ENCODE measurements at places on chromosomes 4 and X.

DNA sequence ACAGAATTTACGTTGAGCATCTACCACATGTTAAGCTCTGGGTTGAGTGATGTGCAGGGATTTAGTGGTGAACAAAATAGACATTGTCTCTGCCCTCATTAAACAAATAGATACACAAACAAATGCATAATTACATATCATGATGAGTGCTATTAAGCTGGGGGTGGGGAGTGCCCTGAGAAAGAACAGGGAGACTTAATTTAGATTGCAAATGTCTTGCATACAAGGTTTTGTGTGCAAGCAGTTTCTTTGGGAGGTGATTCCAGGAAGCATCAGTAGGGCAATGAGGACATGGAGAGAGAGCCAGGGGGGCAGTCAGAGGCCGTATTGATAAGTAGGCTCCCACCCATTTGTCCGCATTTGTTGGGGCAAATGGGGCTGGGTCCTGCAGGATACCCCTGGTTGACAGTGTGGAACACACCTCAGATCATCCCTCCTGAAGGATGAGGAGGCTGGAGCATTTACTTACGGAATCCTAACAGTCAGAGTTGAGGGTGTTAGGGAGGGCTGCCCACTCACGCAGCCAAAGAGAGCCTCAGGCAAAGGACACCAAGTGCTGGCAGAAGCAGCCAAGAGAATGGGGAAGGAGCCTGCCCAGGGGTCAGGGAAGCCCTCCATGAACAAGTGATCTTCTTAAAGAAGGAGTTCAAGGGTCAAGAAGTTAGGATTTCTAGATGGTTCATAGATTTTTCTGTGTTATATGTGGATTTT, 245.9 kb downstream of the BCOR start:
- no peak for DNase-seq

DNA sequence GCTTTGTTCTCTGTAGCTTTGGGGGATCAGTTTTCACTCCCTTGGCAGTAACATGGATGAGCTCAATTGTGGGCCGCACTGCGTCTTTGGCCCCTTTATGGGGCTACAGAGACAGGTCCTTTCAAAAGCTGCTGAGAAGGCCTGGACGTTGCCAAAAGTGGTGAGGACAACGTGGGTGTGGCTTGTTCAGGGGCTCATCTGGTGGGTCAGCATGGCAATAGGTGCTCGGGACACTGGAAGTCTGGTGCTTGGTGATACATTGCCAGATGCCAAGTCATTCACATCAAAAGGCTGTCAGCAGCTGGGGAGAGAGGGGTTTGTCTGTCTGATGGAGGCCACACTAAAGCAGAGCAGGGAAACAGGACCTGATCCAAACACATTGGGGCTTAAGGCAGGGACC, 149.8 kb upstream of the EOLA2 start:
- DNase-seq, result no peak

GRCh38 chrX:70969635-70970481, 39.0 kb upstream of the SLC7A3 start:
- no peak for DNase-seq

GRCh38 chrX:140762061-140762460, 52.5 kb downstream of the LINC00632 start:
- peak; percentile 47 for DNase-seq

GRCh38 chrX:17826609-17827496, 34.2 kb downstream of the RAI2 start:
- DNase-seq, result no peak

DNA sequence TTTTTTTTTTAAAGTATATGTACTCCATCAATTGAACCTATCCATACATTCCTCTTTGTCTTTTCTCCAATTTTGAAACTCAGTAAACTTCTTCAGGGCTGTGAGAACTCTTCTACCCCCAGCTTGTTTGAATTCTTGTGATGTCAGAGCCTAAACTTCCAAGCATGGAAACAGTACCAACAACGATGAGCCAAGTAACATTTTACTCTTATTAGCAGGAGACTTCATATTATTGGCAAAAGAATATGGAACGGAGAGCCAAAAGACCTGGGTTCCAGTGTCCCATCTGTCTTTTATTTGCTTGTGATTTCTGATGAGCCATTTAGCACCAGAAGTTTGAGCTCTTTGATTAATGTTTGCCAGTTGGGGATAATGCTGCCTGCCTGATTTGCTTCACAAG, 5.3 kb downstream of the DIAPH2 start:
- DNase-seq, result no peak

- DNase-seq, result no peak
These were observed 45.1 kb downstream of the SUPT20HL2 start for GRCh38 chrX:24268786-24269185.

DNA sequence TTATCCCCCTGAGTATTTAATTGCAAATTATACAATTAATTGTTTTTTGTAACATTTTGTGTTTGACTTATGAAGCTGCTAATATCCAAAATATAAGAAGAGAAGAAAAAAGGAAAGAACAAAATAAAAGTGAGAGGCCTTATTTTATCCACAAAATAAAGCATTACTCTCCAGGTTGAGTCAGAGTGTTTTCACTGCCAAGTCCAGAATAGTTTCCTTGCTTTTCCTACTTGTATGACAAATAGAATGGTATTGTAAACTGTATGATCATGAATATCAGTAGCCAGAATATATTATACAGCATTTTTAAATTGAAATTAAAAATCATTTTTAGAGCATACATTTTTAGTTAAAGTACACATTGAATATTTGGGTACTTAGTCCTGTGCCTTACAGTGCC, 237.8 kb downstream of the NDST4 start:
- DNase-seq, result no peak

- no peak for DNase-seq
These were observed 170.4 kb upstream of the BCOR start for GRCh38 chrX:40268188-40268520.

- DNase-seq, result peak; percentile 61
These were observed 25.7 kb upstream of the CSF2RA start for GRCh38 chrX:1242891-1243402.

DNA sequence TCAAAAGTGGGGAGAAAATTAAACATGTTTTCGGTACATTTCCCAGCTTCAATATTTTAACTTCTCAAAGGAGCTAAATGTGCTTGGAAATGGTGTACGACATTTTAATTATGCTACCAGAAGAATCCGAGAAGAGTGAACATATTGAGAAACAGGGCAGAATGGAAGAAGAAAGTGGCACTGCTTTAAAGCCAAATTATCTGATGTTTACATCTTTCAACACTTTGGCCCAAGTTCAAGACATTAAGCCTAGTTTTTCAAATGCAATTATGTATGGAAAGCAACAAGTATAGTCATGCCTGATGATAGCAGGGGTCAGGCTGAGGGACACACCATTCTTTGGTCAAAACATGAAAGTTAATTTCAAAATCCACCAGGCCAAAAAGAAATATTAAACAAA, 577.9 kb upstream of the ZFP42 start:
- DNase-seq, result no peak

DNA sequence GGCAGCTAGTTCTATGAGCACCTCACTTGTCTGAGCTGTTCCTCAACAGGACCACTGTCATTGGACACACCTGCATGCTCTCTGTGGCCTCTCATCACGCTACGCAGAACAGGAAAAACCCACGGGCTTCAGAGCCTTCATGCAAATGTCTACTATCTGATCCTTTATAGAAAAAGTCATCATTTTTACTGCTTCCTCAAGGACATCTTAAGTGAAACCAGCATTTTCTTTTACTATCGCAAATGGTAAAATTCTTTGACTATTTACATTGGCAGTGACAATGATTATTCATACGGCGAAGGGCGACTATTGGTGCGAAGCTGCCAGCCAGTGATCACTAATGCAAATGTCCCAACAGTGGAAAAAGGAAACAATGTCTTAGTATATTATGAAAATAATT, 147.0 kb downstream of the AFAP1 start:
- DNase-seq, result no peak

- DNase-seq, result no peak
These were observed 31.7 kb downstream of the RNF175 start for GRCh38 chr4:153728151-153728550.

GRCh38 chr4:25861280-25861950, 1.4 kb downstream of the SEL1L3 start:
- DNase-seq, result peak; percentile 26

GRCh38 chr4:85676850-85677590, 202.1 kb downstream of the ARHGAP24 start:
- no peak for DNase-seq

- DNase-seq, result no peak
These were observed 32.3 kb upstream of the ASMTL start for GRCh38 chrX:1485033-1485432.

- DNase-seq, result no peak
These were observed 20.3 kb downstream of the PLRG1 start for GRCh38 chr4:154529728-154530519.

DNA sequence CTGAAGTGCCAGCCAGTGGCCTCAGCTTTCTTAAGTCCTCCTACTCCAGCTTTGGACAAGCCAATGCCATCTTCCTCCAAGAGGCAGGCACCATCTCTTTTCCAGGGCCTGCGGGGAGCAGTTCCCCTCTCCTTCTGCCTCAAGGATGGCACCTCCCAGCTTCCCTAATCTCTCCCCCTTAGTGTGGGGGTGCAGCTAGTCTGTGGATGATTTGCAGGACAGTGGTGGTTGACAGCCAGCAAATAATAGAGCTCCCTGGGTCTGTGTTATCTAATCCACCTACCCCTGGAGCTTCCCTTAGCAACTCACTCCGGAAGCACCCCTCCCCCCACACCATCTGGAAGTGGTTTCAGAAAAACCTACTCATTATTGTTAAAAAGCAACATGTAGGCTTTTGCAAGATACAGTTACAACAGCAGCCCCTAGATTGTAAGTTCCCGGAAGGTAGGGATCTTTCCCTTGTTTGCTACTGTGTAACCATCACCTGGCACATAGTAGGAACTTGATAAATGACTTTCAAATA, 247.1 kb downstream of the BCOR start:
- DNase-seq, result no peak

DNA sequence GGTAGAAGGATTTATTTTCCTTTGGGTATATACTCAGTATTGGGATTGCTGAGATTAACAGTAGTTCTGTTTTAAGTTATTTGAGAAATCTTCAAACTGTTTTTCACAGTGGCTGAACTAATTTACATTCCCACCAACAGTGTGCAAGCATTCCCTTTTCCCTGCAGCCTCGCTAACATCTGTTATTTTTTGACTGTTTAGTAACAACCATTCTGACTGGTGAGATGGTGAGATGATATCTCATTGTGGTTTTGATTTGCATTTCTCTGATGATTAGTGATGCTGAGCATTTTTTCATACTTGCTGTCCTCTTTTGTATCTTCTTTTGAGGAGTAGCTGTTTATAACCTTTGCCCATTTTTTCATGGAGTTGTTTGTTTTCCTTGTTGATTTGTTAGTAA, 457.8 kb downstream of the TRAM1L1 start:
- DNase-seq, result no peak

DNA sequence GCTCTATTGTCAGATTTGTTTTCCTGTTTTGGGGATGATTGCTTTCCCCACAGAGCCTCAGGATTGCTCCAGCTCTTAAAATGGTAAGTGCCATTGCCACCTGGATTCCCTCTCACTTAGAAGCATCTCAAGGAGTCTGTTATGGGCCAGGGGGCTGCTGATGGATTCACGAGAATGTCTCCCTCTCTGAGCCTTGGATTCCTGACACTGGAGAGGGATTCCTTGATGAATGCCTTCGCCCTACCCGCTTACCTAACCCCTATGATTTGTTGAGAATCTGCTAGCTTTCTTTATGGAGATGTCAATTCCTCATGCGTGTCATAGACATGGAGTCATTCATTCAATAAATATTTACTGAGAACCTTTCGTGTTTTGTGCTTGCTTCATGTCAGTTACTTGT, 36.9 kb upstream of the TENM3 start:
- no peak for DNase-seq

GRCh38 chrX:47958761-47959342, 44.9 kb downstream of the ZNF182 start:
- DNase-seq, result peak; percentile 15

- peak; percentile 47 for DNase-seq
These were observed 28.1 kb downstream of the SLC16A2 start for GRCh38 chrX:74449322-74449936.

- no peak for DNase-seq
These were observed 97.3 kb downstream of the EMCN start for GRCh38 chr4:100420571-100420970.

DNA sequence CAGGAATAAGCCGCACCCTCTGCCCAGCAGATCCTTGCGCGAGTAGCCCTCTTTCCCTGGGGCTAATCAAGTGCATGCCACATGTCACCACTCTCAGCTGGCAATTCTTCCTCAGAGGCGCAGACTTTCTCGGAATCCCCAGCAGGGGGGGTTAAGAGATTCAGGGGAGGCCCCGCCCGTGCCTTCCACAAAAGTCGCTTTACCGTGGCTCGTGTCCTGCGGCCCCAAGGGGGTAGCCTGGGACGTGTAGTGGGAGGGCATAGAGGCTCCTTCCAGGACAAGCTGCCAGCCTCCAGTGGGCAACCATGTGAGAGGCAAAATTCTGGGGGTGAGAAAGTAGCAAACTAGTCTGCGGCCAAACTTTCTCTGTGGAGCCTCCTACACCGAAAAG, 652 bp downstream of the SRPX start:
- no peak for DNase-seq

DNA sequence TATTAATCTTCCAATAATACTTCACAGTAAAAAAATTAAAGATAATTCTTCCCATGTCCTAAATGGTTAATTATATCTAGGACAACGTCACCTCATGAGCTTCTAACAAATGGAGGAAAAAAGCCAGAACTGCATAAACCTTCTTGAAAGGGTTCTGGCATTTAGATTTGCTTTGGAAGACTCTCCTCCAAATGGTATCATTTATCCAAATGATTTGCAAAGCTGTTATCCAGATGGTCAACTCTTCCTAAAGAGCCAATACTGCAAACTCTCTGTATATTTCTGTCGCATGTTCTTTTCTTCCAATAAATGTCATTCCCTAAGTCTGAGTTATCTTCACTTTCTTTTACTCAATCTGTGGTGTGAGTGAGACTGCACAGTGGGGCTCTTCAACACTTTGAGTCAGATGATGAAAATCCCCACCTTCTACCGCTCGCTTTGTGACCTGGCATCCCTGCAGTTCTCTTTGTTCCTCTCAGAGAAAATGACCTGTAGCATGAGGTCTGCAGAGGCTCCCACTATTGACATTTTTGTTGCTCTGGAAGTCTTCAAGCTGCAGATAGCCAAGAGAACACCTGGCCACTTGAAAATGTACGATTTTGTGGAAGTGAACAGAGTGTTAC, 52.9 kb downstream of the TMEM150C start:
- no peak for DNase-seq

GRCh38 chr4:33407496-33407895, 2687.3 kb downstream of the PCDH7 start:
- DNase-seq, result no peak

- no peak for DNase-seq
These were observed 30.2 kb downstream of the ZNF185 start for GRCh38 chrX:152927858-152928760.

GRCh38 chr4:73776321-73776729, 36.0 kb downstream of the CXCL8 start:
- no peak for DNase-seq

DNA sequence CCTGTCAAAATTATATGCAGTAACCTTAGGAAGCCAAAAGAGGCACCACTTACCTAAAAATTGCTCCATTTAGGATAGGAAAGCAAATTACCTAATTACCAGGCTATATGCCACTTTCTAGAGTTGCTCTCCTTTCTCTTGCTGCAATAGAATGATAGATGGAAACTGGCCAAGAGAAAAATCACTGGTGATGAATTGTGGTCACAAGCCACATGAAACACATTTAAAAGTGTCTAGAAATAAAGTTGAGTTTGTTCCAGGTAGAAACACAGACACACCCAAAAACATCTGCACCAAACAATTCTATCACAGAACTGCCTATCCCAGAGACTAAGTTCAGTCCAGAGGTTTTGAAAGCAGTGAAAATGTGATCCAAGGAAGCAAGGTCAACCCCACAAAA, 337.7 kb downstream of the PCDH19 start:
- no peak for DNase-seq

- DNase-seq, result no peak
These were observed 749.1 kb downstream of the CCSER1 start for GRCh38 chr4:90876296-90876695.

Data from CD4-positive, alpha-beta memory T cell (primary cell).